Mesenchymal stem cell (in vitro differentiated cells and primary cell): ENCODE measurements at places on chromosomes 2 and 18.

GRCh38 chr2:119484834-119485233 lies 39.4 kb downstream of the SCTR start:
- no peaks in the 10 kb centered on the region for H3K27me3 ChIP-seq
- no peak overlapping the region for H3K27ac ChIP-seq
- no peak for DNase-seq
- no peak overlapping the region for H3K4me3 ChIP-seq
- peaks cover 56% of the 10 kb centered on the region for H3K4me1 ChIP-seq

DNA sequence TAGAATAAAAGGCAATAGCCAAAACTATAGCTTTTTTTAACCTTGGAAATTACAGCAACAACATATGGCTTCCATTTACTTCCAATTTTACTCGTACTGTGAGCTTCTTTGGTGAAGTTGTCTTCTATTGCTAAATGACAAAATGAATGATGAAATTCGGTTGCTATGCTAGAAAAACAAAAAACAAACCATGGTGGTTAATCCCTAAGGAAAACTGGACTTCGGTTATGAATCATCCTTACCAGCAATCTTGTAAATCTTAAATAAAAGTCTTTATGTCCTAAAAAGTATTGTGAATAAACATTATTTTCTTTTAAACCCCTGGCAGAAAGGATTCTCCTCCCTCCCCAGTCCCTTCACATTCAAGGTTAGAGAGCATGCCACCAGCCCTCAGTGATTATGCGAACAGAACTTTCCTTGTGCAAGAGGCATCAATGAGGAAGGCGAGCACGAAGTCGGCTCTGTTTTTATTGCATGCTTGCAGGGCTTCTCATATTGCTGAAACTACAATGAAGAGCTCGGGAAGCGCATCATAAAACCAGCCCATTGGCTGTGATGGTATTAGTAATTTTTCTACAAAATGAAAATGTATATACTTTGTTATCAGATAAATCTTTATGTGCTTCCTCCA lies 62.9 kb downstream of the ZNF521 start:
- H3K4me1 ChIP-seq = peaks cover 2% of the 10 kb centered on the region
- no peaks in the 10 kb centered on the region for H3K36me3 ChIP-seq
- peak overlapping the region; percentile 47 for H3K4me3 ChIP-seq
- H3K27ac ChIP-seq = peak overlapping the region; percentile 41
- DNase-seq = peak; percentile 98

- H3K4me3 ChIP-seq = peak overlapping the region; percentile 84
- H3K27me3 ChIP-seq = no peaks in the 10 kb centered on the region
- peak overlapping the region; percentile 67 for H3K27ac ChIP-seq
- peaks cover 27% of the 10 kb centered on the region for H3K4me1 ChIP-seq
- H3K36me3 ChIP-seq = no peaks in the 10 kb centered on the region
These were observed 4.7 kb downstream of the NRP2 start for GRCh38 chr2:205686783-205687640.

GRCh38 chr2:220614064-220614463 lies 958.0 kb downstream of the EPHA4 start:
- no peaks in the 10 kb centered on the region for H3K27me3 ChIP-seq
- H3K4me3 ChIP-seq = no peak overlapping the region
- H3K4me1 ChIP-seq = no peaks in the 10 kb centered on the region
- H3K36me3 ChIP-seq = no peaks in the 10 kb centered on the region
- no peak for DNase-seq
- no peak overlapping the region for H3K27ac ChIP-seq

DNA sequence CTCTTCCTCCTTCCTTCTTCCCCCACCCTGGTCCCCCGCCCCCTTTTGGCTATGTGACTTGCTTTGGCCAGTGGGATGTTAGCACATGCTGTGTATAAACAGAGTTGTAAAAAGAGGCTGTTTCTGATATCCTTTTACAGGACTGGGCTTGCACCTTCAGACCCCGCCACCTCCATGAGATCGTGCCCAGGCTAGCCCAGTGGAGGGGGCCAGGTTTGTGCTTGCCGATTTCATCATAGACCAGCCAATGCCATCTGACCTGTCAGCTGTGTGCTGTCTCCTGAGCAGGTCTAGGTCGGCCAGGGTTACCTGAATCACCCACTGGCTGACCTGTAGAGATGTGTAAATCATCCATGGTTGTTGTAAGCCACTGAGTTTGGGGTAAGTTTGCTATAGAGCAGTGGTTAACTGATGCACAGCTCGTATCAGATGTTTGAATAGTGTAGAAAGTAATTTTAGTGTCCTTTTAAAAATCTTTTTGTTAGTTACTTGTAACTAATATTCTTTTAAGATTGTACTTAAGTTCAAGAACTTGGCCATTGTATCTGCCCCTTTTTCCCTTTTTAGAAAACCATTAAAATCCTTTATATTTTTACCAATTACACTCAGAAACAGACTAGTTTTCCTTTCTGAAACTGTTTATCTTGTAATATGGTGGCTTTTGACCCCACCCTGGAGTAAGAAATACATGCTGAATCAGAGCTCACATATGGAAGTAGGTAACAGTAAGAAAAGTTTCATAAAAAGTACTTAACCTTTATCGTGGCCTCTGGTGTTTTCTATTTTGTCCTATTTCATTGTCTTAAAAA lies 122.0 kb upstream of the MGAT5 start:
- no peaks in the 10 kb centered on the region for H3K27me3 ChIP-seq
- no peak overlapping the region for H3K4me3 ChIP-seq
- no peaks in the 10 kb centered on the region for H3K36me3 ChIP-seq
- DNase-seq = no peak
- H3K4me1 ChIP-seq = peaks cover 3% of the 10 kb centered on the region

- no peak for DNase-seq
- peaks cover 25% of the 10 kb centered on the region for H3K27me3 ChIP-seq
- no peaks in the 10 kb centered on the region for H3K36me3 ChIP-seq
- peaks cover 3% of the 10 kb centered on the region for H3K4me1 ChIP-seq
These were observed 194.4 kb downstream of the AFF3 start for GRCh38 chr2:99948010-99948409.

- H3K27ac ChIP-seq = no peak overlapping the region
- H3K27me3 ChIP-seq = no peaks in the 10 kb centered on the region
- peak; percentile 5 for DNase-seq
- H3K4me3 ChIP-seq = no peak overlapping the region
- peaks cover 6% of the 10 kb centered on the region for H3K4me1 ChIP-seq
These were observed 1.6 kb downstream of the TNP1 start for GRCh38 chr2:216858312-216858711.

GRCh38 chr2:188808947-188809355 lies 165.2 kb upstream of the COL3A1 start:
- H3K4me3 ChIP-seq = peak overlapping the region; percentile 16
- H3K4me1 ChIP-seq = no peaks in the 10 kb centered on the region
- peak; percentile 41 for DNase-seq
- no peak overlapping the region for H3K27ac ChIP-seq
- no peaks in the 10 kb centered on the region for H3K36me3 ChIP-seq

GRCh38 chr2:54271843-54272627 lies 16.0 kb upstream of the TSPYL6 start:
- no peak overlapping the region for H3K4me3 ChIP-seq
- H3K27ac ChIP-seq = no peak overlapping the region
- no peaks in the 10 kb centered on the region for H3K27me3 ChIP-seq
- no peak for DNase-seq

GRCh38 chr2:188977317-188977716 lies 3.1 kb downstream of the COL3A1 start:
- peak overlapping the region; percentile 94 for H3K4me3 ChIP-seq
- H3K36me3 ChIP-seq = peaks cover 23% of the 10 kb centered on the region
- no peak for DNase-seq
- peak overlapping the region; percentile 43 for H3K27ac ChIP-seq

DNA sequence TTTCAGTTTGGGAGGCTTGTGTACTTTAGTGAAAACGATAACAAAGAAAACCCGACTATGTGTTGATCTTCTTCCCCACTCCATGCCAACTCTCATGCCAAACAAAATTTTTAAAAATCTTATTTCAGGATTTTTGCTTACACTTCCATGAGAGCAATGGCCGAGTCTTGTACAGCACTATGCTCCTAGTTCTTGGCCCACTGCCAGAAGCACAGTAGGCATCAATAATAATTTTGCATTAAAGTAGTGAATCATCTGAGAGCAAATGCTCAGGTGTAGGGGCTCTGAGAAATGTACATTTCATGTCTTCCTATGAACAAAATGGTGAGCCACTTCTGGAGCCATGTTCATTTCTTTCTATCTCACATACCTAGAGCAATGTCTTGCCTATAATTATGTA lies 62.2 kb downstream of the MAP3K19 start:
- no peaks in the 10 kb centered on the region for H3K4me1 ChIP-seq
- peaks cover 19% of the 10 kb centered on the region for H3K27me3 ChIP-seq
- no peak overlapping the region for H3K4me3 ChIP-seq
- no peak for DNase-seq
- H3K36me3 ChIP-seq = no peaks in the 10 kb centered on the region
- H3K27ac ChIP-seq = no peak overlapping the region

- no peaks in the 10 kb centered on the region for H3K36me3 ChIP-seq
- no peak overlapping the region for H3K27ac ChIP-seq
- no peaks in the 10 kb centered on the region for H3K4me1 ChIP-seq
- no peak for DNase-seq
- no peaks in the 10 kb centered on the region for H3K27me3 ChIP-seq
- H3K4me3 ChIP-seq = no peak overlapping the region
These were observed 69.8 kb downstream of the POU3F3 start for GRCh38 chr2:104923665-104924064.

DNA sequence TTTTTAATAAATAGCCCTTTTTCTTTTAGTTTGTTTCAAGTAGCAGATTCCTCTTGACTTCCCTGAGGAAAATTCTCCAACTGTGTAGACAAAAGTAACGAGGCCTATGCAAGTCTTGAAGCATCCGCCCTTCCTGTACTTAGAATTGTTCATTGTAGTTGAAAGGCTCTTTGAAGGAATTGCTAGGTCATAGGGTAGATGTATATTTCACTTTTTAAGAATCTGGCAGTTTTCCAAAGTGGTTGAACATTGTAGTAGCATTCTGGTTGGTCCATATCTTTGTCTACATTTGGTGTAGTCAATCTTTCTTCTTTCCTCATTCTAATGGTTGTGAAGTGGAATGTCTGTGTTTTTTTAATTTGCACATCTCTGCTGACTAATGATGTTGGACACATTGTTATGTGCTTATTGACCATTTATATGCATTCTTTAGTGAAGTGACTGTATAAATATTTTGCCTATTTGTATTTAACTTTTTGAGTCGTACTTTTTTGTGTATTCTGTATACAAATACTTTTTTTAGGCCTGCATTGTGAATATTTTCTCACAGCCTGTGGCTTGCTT lies 5.6 kb upstream of the SERPINB11 start:
- H3K4me1 ChIP-seq = no peaks in the 10 kb centered on the region
- no peak overlapping the region for H3K4me3 ChIP-seq
- H3K36me3 ChIP-seq = no peaks in the 10 kb centered on the region
- no peaks in the 10 kb centered on the region for H3K27me3 ChIP-seq
- H3K27ac ChIP-seq = no peak overlapping the region

DNA sequence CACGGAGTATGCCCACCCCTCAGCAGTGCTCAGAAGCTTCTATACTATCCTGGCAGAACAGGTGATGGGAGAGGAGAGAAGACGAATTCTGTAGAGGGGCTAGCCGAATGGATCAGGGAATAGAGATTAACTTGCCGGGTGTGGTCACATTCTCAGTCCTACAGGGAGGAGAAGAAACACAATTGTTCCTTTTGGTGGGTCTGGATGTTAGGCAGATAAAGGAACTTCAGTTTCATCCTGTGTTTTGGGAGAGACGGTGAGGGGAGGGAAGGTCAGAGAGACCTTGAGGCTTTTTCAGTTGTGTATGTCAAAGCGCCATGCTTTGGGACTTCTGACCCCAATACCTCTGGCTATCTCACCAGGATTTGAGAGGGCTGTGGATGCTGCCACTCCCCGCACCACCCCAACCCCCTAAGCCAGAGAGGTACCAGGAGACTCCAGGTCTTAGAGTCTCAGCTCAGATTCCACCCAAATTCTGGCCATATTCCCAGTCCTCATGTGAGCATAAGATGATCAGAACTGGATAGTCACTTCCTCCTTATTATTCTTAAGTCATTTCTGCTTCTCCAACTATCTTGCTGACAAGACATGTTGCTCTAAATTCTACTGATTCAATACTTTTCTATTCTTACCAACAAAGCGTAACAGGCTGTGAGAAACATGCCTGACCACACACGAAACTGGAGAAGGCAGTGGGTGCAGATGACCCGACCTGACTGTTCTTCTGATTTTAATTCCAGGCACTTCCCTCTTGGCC lies 2.3 kb upstream of the TMEM37 start:
- H3K27ac ChIP-seq = no peak overlapping the region
- DNase-seq = no peak
- peaks cover 32% of the 10 kb centered on the region for H3K4me1 ChIP-seq
- peaks cover 11% of the 10 kb centered on the region for H3K27me3 ChIP-seq

GRCh38 chr2:236758406-236758805 lies 188.8 kb downstream of the ACKR3 start:
- H3K36me3 ChIP-seq = no peaks in the 10 kb centered on the region
- no peak overlapping the region for H3K4me3 ChIP-seq
- no peak for DNase-seq
- no peak overlapping the region for H3K27ac ChIP-seq

- H3K36me3 ChIP-seq = no peaks in the 10 kb centered on the region
- H3K27ac ChIP-seq = no peak overlapping the region
- H3K4me3 ChIP-seq = no peak overlapping the region
- no peaks in the 10 kb centered on the region for H3K4me1 ChIP-seq
- no peaks in the 10 kb centered on the region for H3K27me3 ChIP-seq
These were observed 195.5 kb downstream of the TTC32 start for GRCh38 chr2:19706332-19706731.

GRCh38 chr18:10715791-10716190 lies 190.0 kb downstream of the NAPG start:
- H3K27ac ChIP-seq = no peak overlapping the region
- no peaks in the 10 kb centered on the region for H3K27me3 ChIP-seq
- no peaks in the 10 kb centered on the region for H3K4me1 ChIP-seq
- DNase-seq = no peak

GRCh38 chr2:113112441-113112840 lies 15.0 kb upstream of the IL1RN start:
- no peaks in the 10 kb centered on the region for H3K27me3 ChIP-seq
- H3K4me1 ChIP-seq = peaks cover 2% of the 10 kb centered on the region
- no peak overlapping the region for H3K4me3 ChIP-seq

DNA sequence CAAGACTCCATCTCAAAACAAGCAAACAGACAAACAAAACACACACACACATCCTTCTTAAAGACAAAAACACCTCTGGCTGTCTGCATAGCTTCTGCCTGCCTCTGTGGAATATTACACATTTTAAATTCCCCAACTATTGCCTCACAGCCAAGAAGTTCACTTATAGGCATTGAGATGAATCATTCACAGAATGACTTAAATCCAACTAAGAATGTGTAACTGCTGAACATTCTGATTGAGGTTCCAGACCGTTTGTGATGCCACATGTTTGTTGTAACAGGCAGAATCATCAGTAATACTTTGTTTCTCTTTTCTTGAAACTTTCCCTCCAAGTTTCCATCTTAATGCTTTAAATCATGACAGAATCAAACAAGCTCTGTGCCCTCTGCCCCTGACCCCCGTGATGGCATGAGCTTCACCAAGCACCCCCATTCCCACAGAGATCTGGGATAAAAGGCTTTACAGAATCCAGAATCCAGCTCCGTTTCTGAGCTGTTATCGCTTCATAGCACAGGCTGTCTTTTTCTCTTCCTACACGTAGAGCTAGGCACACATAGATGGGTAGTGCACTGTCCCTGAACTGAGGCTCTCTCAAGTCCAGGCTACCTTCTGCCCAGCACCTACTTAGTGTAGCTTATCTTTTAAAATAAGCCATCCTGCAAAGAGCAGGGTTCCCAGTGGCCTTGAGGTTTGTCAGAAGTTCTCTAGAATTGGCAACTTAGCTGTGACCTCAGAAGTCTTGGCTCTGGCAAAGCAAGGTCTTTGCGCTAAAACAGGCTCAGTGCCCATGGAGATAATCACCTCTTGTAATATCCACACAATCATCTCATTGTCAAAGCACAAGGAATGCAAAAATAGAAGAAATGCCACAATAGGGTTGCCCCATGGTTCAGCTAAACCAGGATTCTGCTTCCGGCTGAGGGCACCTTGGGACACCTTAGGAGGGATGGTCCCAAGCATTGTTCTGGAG lies 32.9 kb downstream of the EPAS1 start:
- no peak overlapping the region for H3K4me3 ChIP-seq
- H3K36me3 ChIP-seq = no peaks in the 10 kb centered on the region
- peak; percentile 95 for DNase-seq
- no peaks in the 10 kb centered on the region for H3K27me3 ChIP-seq
